ENCODE measurements at places on chromosomes 16 and 17.

DNA sequence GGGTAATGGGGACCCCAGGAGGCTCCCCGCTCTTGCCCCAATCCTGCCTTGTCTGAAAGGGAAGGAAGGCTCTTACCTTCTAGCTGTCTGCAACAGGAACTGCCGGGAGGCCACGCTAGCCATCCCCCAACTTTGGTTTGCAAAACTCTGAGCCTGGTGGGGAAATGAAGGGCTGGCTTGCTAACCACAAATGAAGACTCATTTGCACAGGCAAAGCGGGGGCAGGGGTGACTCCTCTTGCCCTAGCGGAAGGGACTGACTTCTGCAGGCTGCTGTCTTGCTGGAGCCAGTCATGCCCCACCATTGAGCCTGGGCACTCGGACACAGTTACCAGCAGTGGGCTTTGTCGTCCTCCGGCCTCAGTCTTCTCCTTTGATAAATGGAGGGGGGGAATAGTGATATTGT lies 52.6 kb downstream of the PLCG2 start:
- DNase-seq: peak; percentile 12

GRCh38 chr17:57166803-57167202 lies 81.8 kb downstream of the AKAP1 start:
- no peak for DNase-seq

GRCh38 chr16:3092501-3092941 lies 6.6 kb downstream of the ZSCAN10 start:
- DNase-seq: no peak

- DNase-seq: no peak
Observed at GRCh38 chr16:78050734-78051400, 28.5 kb downstream of the CLEC3A start.

DNA sequence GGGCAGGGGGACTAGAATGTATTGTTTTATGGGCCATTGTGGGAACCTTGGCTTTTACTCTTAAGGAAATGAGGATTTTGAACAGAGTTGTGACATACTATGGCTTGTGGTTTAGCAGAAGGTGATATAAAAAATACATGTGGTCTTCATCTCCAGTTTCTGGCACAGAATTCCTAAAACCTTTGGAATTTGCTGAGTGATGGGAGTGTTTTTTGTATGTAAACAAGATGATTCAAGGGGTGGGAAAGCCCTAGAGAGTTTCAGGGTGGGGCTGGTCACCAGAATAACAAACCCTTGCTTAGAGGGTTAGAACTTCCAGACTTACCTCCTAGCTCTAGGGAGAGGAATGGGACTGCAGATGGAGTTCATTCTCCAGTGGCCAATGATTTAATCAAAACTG lies 316.1 kb downstream of the PHKB start:
- no peak for DNase-seq

DNA sequence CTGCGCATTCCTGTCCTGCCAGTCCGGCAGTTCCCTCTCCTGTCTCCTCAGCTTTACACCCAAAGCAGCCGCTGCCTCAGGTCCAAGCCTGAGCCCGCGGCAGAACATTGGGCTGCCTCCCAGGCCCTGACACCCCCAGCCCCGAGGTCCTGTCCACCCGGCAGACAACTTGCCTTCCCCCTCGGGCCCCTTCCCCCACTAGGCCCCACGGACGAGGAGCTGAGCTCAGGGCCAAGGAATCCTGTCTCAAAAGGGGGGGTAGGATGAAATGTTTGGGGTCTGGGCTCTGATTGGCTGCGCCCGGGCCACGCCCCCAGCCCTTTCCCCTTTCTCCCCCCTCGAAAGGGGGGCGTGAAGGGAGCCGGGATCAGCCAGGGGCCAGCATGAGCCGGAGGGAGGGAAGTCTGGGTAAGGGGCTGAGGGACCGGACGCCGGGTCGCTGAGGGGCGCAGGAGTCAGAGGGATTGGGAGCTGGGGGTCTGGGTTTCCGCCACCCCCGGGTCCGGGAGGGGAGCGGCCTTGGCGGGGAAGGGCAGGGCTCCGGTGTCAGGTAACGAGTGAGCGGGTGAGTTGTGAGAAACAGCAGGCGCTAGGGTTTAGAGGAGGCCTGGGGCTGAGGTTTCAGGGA lies at the start of gene CTF1:
Gene CTF1 (plus strand): TSS at position 354 of the 628 bp plus-strand sequence. CDS start 30 bp downstream, at position 384.
- DNase-seq: no peak

GRCh38 chr16:8502446-8502845 lies 87.9 kb downstream of the TMEM114 start:
- DNase-seq: no peak

DNA sequence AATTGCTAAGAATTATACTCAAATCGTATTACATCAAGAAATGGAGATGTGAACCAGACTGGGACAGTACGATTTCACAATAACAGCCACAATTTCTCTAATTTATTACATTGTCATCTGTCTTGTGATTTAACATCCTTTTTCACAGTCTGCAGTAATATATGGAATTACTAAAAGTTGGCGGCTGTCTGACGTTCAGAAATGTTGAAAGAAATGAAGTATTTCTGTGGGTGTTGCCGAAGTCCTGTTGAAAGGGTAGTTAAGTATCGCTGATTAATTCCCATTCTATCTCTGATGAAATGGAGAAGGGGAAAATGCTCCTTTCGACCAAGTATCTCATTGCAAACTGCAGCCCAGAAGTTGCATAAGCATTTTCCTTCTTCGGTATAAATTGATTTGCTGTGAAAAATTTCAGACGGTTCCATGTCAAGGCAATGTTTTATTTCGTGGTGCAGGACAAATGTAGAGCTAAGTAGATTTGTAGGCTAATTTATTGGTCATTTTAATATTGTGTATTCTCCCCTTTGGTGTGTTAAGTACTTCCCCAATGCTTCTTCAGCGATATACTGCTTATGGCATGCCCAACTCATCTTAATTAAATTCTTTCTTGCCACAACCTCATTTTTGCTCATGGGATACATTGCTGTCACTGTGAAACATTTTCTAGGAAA lies 775.2 kb upstream of the RBFOX1 start:
- DNase-seq: no peak

- DNase-seq: no peak
Observed at GRCh38 chr17:72460711-72461110, 339.9 kb downstream of the SOX9 start.

DNA sequence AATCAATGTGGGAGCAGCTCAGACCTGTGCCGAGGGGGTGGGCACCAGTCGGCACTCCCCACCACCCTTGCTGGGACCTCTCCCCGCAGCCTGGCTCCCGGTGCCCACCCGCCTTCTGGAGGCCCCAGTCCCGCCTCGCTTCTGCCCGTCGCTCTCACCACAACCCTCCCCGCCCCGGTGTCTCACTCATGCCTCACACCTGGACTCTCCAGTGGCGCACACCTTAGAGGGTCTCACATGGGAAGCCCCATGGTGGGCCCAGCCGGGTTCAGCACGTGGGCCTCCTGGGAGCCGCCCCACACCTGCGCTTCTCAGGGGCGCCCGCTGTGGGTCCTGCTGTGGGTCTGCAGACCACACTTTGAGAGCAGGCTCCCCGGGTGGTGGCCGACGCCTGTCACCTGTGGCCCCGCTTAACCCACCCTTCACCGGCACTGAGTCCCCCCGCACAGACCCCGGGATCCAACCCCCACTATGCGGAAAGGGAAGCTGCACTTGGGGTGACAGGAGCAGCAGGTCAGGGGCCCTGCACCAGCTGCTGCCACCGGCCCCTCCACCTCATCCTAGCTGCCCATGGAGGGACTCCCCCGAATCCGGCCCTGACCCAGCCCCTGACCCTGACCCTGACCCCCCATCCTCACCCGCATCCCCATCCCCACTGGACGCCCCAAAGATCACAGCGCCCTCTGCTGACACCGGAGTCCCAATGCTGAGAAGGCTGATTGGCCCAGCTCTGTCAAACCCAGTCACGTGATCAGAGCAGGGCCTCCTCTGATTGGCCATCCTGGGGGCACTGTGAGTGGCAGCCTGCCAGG lies 27.4 kb upstream of the SLC38A10 start:
- no peak for DNase-seq

GRCh38 chr17:16442141-16442540 lies 26.8 kb downstream of the TRPV2 start:
- no peak for DNase-seq

DNA sequence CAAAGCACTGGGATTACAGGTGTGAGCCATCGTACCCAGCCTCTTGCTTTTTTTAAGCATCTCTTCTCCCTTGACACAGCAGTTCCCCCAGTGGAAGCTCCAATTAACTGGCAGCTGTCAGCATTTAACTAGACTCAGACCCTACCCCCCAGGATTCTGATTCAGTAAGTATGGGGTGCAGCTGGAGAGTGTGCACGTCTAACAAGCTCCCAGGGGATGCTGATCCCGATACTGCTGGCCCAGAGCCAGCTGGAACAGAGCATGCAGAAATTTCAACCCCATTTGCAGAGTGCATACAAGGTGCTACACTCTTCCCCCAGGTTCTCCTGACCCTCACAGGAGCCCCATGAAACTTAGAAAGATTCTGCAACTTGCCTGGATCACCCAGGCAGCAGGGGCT lies 27.7 kb upstream of the BCO1 start:
- DNase-seq: no peak

GRCh38 chr17:21297026-21297520 lies 12.6 kb downstream of the MAP2K3 start:
- no peak for DNase-seq

DNA sequence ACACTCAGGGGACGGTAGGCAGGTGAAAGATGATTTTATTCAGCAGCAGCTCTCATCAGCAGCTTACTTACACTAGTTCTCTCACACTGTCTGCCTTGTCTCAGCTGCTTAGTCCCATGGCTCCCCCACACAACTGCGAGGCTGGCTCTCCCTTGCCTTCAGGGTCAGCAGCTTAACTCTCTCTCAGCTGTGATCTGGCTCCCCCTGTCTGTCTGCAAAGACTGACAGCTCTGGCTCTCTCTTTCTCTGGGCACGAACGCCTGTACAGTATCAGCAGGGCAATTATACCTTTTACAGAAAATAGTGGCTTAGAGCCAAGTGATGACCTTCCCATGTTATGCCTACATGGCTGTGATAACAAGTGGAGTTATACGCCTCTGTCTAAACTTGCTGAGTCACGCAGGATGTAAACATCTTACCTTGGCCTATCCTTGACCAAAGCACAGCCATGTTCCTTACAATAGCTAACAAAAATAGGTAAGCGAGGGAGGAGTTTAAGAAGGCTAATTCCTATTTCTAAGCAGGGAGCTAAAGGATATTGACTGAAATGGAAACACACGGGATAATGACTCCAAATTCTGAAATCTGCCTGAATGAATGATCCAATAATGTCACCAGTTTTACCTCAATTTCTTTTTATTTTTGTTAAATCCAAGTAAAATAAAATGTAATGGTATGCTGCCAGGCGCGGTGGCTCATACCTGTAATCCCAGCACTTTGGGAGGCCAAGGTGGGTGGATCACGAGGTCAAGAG lies 1.1 kb upstream of the NDUFAB1 start:
- no peak for DNase-seq

DNA sequence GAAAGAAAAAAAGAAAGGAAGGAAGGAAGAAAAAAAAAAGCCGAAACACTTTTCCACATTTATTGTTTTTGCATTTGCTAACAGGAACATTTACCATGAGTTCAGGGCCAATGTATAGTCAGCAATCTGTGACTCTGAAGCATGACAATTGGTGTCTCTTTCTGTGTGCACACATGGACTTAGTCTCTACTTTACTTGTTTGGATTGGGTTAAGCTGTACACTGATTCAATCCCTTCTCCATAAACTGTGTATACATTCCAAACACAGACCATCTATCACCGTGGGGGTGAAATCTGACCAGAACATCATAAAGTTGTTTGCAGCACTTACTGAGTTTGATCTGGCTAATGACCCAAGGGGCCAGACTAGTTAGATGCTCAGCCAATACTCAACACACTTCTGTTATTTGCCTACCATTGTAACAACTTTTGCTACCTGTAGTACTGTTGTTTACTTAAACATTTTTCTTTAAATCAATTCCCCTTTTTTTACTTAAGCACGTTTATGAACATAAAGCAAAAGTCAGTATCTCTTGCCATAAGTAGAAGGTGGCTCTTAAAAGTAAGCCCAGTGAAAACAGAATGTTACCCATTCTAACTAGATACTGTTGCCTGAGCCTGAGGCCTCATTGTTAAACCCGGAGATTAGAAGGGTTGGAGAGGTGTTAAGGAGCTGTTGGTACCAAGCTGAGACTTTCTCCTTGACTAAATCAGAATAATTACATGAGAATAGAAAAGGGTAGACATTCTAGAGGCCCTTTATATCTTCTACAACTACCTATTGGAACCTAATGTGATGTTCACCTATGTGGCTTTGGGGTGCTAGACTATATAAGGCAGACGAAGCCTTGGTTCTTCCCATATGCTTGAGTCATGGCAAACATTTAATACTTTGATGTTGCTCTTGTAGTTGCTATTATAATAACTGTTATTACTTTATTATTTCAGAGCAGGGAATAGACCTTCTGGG lies 41.8 kb downstream of the SCNN1B start:
- no peak for DNase-seq

- no peak for DNase-seq
Observed at GRCh38 chr17:44990994-44991393, 22.9 kb upstream of the C1QL1 start.

DNA sequence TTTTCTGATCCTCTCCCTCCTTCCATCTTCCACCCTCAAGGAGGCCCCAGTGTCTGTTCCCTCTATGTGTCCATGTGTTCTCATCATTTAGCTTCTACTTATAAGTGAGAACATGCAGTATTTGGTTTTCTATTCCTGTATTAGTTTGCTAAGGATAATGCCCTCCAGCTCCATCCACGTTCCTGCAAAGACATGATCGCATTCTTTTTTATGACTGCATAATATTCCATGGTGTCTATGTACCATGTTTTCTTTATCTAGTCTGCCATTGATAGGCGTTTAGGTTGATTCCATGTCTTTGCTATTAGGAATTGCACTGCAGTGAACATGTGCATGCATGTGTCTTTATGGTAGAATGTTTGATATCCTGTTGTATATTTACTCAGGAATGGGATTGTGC lies 275.1 kb downstream of the BCAS3 start:
- no peak for DNase-seq

GRCh38 chr17:10799407-10799806 lies 4.5 kb downstream of the TMEM238L start:
- DNase-seq: no peak

- DNase-seq: no peak
Observed at GRCh38 chr17:71378036-71378435, 742.8 kb upstream of the SOX9 start.

- DNase-seq: no peak
Observed at GRCh38 chr17:30379903-30380381, 1.2 kb downstream of the CPD start.

All from stimulated activated CD8-positive, alpha-beta memory T cell treated with anti-CD3 and anti-CD28 coated beads, Interleukin-15, amount 100 ng/mL, for 24 hours (primary cell).